ENCODE measurements at places on chromosomes 12 and 14. TPM values are rescaled to one million over a fixed set of nuclear protein-coding genes. Genes with fewer than 3 reads are reported as not detected.

The OR4L1 gene
- not detected for total RNA-seq

The RNFT2 gene
- 6.6 TPM for total RNA-seq

The SOAT2 gene
- not detected for total RNA-seq

The EIF2B1 gene
- 32.7 TPM for total RNA-seq

The KRT77 gene
- total RNA-seq, result not detected

The KRT79 gene
- not detected for total RNA-seq

The SPTB gene
- 0.13 TPM for total RNA-seq

The RNF212B gene
- not detected for total RNA-seq

The WIF1 gene
- total RNA-seq, result not detected

The BICDL1 gene
- total RNA-seq, result not detected

The TMEM229B gene
- 2.5 TPM for total RNA-seq
